Peyer's patch (tissue), 4 donors: ENCODE measurements at places on chromosomes 4 and X.

GRCh38 chrX:81957900-81958545 lies 756.1 kb downstream of the SH3BGRL start:
- no peak for DNase-seq

DNA sequence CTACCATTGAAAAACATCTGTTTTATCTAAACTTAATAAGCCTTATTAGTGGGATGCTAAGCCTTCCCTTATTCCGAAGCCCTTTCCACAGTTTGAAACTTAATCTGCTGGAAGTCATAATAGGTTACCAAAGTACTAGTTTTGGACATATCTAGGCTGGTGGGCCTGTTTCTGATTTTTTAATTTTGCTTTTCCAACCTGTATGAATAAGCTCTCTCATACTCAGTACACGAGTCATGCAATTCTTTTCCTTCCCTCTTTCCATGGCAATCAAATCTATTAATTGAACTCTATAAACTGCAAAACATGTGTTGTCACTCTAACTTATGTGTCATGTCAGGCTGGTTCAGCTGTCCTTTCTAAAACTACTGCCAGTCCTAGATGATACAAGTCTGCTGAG lies 91.0 kb downstream of the AMMECR1 start:
- no peak for DNase-seq

- DNase-seq = no peak
Observed at GRCh38 chrX:77776659-77777058, 9.4 kb downstream of the ATRX start.

DNA sequence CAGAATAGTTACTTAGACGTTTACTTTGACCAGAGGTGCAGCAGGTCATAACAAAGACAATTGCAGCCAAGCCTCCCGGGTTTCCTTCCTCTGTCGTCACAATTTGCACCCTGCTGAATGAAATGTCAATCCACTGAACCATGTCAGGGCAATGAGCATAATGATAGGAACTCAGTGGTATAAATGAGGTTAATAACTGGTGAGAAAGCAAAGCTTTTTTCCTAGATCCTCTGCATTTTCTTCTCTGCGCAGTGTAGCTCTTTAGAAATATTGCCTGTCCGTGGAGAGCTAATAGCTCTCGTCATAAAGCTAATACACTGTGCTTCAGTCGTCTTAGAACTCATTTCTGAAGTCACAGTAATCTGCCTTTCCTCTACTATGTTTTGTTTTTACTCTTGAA lies 1960.1 kb upstream of the ADGRL3 start:
- DNase-seq = no peak

- no peak for DNase-seq
Observed at GRCh38 chr4:161010227-161010626, 1153.6 kb downstream of the FSTL5 start.

- no peak for DNase-seq
Observed at GRCh38 chr4:122045533-122045932, 93.7 kb upstream of the TRPC3 start.
